CD4-positive, alpha-beta T cell treated with Interleukin-15 for 4 hours (primary cell): ENCODE measurements at places on chromosomes 2 and 18.

GRCh38 chr2:51219468-51219867, 187.5 kb upstream of the NRXN1 start:
- DNase-seq, result no peak

- no peak for DNase-seq
These were observed 244.1 kb downstream of the HDAC4 start for GRCh38 chr2:239156516-239157265.

DNA sequence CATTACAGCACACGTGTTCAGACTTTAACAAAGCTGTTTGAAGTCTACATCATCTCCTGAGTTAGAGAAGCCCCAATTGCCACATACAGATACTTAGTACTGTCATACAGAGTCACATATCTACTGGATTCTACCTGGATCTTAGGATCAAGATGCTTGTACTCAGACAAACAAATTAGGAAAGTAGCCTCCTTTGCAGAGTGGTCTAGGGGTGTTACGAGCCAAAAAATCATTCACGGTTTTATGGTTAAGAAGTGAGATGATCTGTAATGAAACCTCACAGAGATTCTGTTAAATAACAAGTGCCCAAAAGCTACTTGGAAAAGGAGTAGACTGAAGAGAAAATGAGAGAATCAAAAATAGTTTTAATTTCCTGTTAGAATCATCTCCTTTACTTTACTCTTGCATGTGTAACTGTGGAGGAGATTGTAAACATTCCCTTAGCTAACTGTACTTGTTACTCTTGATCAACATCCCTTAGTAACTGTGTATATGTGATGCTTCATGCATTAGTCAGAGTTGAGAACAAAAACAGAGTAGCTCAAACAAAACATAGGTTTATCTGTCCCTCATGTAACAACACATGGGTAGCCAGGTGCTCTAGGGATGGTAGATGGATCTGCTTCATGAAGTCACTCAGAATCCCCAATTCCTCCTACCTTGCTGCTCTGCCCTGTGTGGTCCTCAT, 16.4 kb upstream of the IL1RL1 start:
- DNase-seq, result no peak

DNA sequence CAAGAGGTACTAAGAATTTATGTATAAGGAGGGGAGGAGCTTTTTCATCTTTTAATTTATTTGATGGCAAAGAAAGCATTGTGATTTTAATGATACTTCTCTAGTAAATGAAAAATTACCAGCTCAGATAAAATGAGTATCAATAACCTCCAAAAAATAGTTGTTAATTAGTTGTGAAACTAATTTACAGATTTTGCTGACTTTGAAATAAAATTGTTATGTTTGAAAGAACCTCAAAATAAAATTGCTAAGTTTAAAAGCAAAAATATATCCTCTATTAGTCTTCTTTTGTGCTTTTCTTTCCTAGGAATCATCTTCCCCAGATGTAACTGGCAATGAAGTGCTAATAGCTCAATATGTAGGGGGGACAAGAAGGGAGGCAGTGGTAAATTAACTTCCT, 36.5 kb downstream of the ZC3H6 start:
- no peak for DNase-seq

DNA sequence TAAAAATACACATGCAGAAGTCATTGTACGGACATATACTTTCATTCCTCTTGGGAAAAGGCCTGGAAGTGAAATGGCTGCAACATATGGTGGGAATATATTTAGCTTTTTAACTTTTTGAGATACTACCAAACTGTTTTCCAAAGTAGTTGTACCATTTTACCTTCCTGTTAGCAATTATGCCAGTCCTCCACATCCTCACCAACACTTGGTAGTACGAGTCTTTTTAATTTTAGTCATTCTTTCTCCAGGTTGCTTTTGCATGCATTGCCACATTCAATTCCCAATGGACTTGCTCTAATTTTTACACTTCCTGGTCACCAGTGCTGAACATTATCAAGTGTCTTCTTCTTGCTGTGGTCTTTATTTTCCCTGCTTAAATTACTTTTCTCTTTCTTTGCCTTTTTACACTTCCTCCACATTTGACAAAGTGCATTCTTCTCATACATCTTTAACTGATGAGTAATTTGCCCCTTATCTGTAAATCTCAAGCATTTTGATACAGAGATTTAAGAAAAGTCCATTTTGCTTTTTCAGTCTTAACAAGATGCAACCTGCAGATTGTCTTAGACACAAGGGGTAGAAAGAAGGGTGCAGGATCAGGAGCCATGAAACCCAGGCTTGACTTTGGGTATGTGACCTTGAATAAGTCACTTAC, 14.5 kb downstream of the VIT start:
- DNase-seq, result no peak

DNA sequence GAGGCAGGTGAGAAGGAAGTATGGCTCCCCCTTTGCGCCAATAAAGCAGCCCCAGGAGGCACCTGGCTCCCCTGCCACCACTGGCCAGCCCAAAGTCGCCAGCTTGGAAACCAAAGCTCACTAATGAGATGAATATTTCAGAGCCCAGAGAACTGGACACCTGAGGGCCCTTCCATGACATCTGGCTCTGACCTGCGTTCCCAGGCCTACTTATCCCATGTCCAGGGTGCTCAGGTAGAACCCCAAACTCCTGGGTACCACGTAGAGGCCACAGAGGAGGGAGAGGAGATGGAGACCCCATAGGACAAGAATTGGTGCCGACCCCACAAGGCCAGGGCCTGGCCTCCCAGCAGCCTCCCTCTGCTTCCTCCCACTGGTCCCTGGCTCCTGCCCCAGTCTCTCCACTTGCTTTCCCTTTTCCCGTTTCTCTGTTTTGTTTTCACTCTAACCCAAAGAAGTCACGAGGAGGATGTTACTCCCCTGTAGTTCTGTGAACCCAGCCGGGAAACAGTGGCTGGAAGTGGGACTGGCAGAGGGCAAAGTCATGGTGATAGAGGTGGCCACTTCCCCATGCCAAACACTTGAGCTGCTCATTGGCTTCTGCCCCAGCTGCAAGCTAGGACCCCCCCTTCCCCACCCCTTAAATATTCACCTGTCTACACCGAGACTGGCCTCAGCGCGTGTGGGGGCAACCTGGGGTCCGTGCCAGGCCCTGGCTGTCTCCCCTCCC, 820 bp downstream of the TMBIM1 start:
- no peak for DNase-seq

- no peak for DNase-seq
These were observed 1618.6 kb downstream of the DPP10 start for GRCh38 chr2:116061023-116061422.

- no peak for DNase-seq
These were observed 143.5 kb downstream of the SH3RF3 start for GRCh38 chr2:109272461-109272860.

GRCh38 chr18:6441200-6441599, 26.5 kb upstream of the L3MBTL4 start:
- no peak for DNase-seq

DNA sequence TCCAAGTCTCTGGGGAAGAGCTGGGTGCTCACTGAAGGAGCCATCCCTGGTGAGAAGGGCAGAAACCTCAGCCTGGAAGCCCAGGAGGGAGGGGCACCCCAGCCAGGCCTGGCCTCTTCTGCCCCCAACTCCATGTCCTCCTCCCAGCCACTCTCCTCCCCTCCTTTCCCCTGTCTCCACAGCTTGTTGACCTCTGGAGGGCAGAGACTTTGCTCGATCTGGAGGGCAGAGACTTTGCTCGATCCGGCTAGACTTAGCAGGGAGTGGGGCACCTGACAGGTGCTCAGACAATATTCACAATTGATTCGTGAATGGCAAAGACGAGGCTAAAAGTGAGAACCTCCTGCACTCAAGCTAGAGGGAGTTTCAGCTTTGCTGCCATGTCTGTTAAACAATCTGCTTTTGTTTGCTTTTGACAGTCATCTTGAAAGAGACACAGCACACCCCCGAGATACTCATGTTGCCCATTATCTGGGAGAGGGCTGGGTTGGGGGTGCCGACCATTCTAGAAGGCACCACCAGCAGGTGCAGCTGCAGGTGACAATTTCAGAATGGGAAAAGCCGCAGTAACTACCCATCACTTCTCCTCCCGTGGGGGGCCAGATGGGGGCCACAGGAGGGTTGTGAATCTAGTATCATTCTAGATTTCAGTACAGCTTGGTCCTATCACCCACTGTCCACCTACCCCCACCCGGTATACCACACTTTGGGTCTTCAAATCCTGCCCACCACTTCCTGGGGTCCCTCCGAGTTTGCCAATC, 54.8 kb downstream of the DNMT3A start:
- DNase-seq, result no peak

- no peak for DNase-seq
These were observed 5.7 kb upstream of the KRCC1 start for GRCh38 chr2:88061295-88061694.

DNA sequence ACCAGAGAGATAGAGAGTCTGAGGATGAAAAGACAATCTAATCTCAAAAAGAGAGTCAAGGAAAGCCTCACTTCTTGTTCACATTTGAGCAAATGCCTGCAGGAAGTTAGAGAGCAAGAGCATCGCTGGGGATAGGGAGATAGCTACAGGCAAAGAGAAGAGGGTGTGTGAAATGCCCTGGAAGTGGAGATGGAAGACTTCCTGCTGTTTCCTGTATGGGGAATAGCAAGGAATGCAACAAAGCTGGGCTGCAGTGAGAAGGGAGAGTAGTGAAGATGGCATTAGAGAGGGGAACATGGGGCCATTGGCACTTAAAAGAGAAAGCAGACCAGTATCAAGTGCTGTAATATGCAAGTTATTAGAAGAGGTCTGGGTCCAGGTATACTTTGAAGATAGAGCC, 488.6 kb downstream of the METTL4 start:
- DNase-seq, result no peak

- no peak for DNase-seq
These were observed 151.0 kb downstream of the CCBE1 start for GRCh38 chr18:59546188-59546587.
